ENCODE measurements at places on chromosomes 1 and 21.

DNA sequence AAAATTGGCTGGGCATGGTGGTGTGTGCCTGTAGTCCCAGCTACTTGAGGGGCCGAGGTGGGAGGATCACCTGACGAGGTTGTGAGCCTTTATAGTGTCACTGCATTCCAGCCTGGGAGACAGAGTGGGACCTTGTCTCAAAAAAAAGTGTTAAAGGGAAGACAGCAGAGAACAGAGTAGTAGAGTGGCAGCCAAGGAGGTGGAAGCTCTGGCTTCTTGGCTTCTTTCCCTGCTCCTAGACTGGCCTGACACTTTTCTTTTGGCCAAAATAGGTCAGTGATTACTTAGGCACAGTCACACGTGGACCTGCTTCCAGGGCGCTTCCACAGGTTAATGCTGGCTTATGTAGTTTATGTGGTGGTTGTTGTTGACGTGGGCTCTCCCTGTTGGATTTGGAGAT is 3.2 kb downstream of the DIP2A start:
- no peak for DNase-seq

- no peak for DNase-seq
These were observed 46.9 kb downstream of the DOP1B start for GRCh38 chr21:36203603-36203889.

- no peak for DNase-seq
These were observed 5.9 kb upstream of the BCAR3 start for GRCh38 chr1:93687542-93687941.

- no peak for DNase-seq
These were observed 9.9 kb downstream of the SH2D2A start for GRCh38 chr1:156806512-156807440.

All from KG1 (cell line).